NCI-H1092 (cell line): ENCODE measurements at places on chromosomes 3 and 15.

DNA sequence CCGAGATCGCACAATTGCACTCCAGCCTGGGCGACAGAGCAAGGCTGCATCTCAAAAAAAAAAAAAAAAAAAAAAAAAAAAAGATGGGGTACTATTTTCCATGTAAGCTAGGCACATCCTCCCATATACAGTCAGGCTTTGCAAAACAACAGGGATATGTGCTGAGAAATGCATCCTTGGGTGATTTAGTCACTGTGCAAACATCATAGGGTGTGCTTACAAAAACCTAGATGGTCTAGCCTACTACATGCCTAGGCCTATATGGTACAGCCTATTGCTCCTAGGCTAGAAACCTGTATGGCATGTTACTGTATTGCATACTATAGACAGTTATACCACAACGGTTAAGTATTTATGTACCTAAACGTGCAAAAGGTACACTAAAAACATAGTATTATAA lies 75.0 kb downstream of the TTBK2 start:
- no peak for DNase-seq

DNA sequence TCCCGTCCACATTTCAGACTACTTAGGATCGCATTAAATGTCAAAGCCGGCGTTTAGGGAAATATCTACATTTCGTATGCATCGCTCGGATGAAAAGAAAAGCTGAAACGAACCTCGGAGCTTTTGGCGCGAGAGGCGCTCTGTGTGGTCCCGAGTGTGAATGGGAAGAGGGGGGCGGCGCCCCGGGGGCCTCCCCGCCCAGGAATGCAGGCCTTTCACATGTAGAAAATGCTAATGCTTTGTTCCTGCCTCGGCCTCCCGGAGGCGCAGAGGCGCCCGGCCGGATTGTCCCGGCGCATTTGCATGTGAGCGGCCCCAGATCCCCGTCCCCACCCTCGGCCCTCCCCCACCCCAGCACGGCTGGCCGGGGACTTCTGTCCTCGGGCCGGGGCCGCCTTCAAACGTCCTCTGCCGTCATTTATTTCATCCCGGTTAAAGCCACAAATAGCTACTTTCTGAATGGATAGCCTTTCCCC lies 37.0 kb upstream of the TRIM71 start:
- no peak for DNase-seq

- no peak for DNase-seq
These were observed 22.3 kb downstream of the PLXNB1 start for GRCh38 chr3:48407542-48408099.

GRCh38 chr3:190619761-190620160 lies 105.9 kb downstream of the IL1RAP start:
- no peak for DNase-seq

GRCh38 chr3:24678021-24678420 lies 183.4 kb upstream of the THRB start:
- DNase-seq = no peak

DNA sequence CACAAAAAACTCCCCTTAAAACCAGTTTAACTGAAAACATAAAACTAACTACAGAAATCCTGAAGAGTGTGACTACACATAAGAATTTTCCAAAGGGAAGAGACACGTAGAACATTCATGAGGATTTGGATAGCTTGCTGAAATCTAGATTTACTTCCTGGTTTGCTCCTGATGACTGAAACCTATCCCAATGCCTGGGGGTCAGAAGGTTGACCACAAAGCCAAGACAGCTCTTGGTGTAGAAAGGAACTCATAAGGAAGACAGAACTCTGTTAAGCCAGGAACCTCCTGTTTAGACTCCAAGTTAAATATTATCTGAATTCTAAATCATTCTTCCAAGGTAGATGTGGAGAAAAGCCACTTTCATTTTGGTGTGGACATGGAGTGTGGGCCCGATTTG lies 92.8 kb downstream of the TFG start:
- no peak for DNase-seq

- no peak for DNase-seq
These were observed 156.2 kb upstream of the IQSEC1 start for GRCh38 chr3:13229273-13229949.

DNA sequence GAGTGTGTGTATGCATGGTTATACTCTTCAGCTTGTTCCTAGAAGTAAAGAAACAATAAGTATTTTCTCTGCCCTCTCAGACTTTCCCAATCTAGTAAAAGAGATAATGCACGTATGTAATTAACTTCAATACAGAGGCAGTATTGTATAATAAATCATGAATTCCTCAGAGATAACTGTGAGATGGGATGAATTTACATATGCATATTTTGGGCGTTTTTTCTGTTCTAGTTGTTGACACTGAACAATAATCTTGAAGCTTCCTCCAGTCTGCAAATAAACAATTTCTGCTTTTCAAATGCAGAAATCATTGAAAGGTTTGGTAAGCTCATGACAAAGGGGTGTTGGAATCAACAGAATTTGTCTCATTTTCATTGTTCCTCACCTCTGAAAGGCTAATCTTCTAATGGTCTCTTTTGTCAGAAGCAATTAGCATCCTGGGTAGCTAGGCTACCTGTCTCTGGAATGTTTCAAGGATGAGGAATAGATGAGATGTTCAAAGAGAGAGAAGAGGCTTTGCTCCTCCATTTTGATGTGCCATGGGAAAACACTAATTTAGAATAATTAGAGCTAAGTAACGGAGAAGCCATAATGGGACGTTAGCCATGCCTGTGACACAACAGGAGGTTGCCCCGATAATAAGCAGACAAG lies 43.3 kb upstream of the SIAH2 start:
- DNase-seq = no peak

DNA sequence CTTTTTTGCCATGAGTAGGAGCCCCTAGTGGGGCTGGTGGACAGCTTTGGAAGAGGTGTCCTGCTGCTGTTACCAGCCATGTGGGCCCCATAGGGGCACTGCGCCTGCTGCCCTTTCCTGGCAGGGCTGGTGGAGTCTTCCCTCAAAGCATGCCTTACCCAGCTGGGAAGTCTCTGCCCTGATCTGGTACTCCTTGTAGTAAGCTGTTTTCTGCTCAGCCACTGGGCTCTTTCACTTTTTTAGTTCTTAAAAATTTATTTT lies 26.2 kb downstream of the HMCES start:
- DNase-seq = no peak

DNA sequence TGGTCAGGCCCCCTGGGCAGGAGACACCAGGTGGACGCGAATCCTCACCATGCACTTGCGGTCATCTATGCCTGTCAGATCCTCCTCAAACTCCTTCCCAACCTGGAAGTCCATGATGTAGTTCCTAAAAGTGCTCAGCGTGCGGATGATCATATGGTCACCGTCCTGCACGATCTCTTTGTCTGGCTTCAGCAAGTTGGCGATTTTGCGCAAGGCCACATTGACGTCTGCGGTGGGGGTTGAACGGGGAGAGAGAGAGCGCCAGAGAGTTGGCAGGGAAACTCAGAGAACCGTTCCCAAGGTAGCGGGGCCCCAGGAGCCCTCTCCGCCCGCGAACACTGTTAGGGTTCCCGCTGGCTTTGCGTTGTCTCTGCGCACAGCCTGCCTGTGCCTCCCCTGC lies 809 bp downstream of the RBP1 start:
- DNase-seq = no peak

- no peak for DNase-seq
These were observed 15.8 kb upstream of the KBTBD12 start for GRCh38 chr3:127899200-127899599.

DNA sequence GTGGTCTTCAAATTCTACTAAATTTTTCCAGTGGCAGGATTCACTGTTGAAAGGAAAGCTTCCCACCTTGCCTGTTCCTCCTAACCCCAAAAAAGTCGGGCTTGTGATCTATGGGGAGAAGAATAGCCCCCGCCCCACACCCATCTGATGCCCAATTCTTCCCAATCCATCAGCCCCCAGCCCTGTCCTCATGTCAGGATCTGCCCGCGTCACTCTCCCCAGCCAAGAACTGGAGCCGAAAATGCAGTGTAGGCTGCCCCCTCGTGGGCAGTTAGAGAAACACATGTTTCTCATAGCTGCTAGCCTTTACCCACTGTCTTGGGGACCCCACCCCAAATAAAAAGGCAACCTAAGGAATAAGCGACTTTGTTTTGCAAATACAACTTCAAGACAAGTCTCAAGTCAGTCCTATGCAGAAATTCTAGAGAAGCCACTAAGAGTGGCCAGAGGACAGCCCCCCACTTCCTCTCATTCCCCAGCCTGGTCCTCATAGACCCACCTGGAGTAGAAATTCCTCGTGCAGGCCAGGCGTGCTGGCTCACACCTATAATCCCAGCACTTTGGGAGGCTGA lies 13.0 kb upstream of the CSK start:
- DNase-seq = peak; percentile 18

DNA sequence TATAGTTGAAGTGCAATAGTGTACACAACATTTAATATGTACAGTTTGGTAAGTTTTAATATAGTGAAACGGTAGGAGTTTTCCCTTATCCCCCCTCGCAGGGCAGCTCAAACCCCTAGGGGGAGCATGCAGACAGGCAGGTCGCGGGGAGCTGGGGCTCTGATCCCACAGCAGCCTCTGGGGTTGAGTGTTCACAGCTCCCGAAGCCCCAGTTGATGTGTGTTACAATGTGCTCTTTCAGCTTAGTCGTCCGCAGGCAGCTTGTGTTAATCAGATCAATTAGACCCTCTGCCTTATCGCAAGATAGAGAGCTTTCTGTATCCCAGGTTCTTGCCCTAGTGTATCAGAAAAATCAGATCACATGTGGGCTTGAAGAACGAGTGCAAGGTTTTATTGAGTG lies 143.1 kb upstream of the CHRNA7 start:
- DNase-seq = no peak

DNA sequence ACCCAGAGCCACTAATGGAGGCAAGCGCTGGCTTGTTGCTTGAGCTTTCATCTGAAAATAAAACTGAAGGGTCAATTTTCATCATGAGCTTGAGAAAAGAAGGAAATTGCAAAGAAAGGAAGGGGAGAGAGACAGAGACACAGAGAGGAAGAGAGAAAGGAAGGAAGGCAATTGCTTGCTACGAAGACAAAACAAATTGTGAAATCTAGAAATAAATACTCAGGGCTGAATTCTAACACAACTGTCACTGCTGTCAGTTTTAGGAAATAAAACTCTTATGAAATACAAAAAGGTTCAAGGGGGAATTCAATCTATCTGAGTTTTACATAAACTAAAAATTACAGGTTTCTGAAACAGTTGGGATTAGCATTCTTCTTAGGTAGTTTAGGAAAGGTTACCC lies 36.7 kb downstream of the FOXP1 start:
- DNase-seq = no peak

DNA sequence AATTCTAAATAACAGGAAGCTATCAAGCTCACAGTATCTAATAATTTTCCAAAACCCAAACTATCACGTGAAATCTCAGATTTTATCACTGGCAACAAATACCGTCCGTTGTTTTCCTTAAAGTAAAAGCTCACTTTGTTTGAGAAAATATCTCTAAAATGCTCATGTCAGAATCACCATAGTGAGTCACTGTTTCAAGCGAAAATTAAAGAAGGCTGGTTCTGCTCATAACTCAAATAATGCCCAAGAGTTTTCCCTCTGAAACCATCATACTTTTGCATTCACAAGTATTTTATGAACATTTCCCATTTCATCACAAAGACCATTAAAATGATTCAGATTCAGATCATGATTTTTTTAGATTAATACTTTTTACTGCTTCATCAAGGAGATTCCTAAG lies 50.6 kb downstream of the TBL1XR1 start:
- DNase-seq = no peak

GRCh38 chr3:58419780-58420507 lies 13.7 kb downstream of the PDHB start:
- DNase-seq = no peak

DNA sequence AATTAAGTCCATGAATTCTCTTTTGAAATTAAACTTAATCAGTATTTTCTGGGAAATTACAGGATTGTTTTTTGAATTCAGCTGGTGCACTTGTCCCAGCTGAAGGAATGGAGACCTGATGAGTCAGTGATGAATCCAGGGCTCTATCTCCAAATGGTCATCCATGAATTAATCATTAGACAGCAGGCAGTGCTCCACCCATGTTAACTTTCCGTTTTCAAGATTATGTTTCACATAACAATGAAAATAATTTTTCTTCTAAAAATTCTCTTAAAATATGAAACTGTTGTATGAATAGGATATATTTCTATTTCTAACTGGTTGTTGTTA lies 13.9 kb upstream of the PAQR9 start:
- no peak for DNase-seq
